ENCODE measurements at places on chromosomes 2 and 18.

DNA sequence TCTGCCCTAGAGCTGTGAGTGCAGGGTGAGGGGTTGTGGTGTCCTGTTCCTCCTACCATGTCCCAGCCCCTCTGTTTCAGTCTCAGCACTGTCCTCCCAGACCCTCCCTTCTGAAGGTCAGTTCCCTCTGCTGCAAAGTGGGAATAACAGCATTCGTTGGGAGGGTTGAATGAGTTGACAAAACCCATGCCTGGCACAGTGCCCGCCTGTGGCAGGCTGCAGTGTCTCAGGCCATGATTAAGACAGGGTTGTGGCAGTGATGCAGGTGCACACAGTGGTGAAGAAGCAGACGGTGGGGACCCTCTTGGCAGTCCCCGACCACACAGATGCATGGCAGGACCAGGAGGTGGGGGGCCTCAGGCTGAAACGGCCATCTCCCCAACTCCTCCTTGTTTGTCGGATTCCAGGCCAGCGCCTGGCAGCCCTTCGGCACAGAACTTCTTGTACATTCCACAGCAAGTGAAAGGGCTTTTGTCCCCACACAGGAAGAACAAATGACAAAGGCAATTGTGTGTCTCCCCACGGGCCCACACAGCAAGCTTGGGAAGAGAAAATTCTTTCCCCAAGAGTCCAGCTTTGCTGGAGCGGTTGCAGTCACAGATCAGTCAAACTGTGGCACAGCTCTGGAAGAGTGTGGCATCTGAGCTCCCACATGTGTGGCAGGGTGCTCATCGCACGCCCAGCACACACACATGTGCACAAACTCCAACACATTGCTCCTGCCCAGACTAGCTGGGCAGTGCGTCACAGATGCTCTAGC, 92.0 kb upstream of the MSH2 start:
- no peak for DNase-seq

DNA sequence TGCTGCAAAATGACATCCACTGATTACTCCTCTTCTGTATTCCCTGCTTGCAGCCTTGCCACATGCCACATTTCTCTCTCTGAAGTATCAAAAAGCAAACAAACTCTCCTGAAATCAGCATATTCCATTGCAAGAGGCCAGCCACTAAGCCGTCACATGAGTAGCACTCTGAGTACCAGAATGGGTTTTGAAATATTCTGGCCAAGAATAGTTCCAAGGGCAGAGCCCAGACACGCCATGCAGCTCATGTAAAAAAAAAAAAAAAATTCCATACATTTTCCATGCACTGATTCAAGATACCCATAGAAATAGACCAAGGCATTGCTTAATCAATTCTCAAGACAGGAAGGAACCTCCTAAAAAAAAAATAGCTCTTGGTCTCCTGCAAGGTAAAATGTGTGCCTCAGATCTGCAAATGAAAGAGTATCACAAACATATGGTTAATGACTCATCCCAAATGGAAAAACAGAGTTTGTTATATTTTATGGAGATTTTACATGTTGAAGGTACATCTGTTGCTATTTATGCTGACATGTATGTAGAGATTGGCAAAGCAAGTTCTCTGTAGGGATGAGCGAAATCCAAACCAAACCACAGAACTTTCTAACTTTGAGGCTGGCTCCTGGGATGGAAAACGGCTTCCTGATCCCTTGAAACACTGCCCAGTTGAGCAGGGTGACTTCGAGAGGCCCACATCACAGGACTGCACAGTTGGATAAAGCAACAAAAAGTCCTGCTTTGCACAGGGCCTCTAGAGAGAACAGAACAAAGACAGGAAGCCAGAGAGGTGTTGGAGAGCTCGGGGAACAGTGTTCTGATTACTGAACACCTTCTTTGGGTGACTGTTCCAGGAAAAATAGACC, 346.2 kb downstream of the ZNF521 start:
- DNase-seq = peak; percentile 32

GRCh38 chr2:10278029-10278762, 24.5 kb upstream of the HPCAL1 start:
- no peak for DNase-seq

GRCh38 chr2:134122610-134123009, 131.3 kb upstream of the MGAT5 start:
- no peak for DNase-seq

DNA sequence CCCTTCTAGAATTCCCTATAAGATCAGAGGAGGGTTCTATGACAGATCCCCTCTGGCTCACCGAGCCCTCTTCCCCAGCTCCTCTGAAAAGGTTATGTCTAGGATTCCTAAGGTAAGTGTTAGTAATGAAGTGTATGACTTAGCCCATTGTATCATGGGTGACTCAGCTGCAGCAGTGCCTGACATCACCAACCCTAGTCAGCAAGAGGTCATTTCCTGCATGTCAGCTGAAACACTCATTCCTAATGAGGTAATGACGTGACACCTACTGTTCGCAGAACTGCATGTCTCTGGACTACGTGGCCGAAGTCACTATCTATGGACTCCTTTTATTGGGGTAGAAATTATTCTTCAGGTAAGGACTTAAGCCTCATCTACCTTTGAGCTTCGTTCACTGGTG, 196.1 kb upstream of the MYT1L start:
- DNase-seq = no peak

DNA sequence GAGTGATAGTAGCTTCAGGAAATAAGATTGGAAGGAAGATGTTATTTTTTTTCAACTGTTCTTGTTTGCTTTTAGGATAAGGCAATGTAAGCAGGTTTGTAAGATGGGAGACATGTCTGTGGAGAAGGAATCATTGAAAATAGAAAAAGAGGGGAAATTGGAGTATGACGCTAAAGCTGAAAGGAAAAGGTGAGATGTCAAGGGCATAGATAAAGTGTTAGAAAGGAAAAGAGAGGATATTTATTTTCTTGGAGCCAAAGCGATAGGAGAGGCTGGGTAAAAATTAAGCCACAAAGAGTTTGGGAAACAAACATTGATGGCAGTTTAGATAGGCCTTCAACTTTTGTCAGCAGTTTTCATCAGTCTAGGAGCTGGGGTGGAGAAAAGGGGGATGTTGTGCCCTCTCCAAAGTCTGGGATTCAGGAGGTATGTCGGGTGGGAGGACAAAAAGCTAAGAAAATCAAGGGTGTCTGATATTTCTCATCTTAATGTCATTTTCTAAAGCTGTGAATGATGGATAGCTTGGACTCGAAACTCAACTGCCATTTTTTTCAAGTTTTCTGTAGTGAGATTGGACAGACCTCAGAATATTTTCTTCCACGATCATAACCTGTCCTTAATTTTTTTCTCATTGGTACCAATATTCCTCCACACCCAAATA, 63.3 kb downstream of the MAPRE2 start:
- DNase-seq = no peak

- DNase-seq = no peak
These were observed 307.5 kb downstream of the TCF4 start for GRCh38 chr18:55280503-55280902.

GRCh38 chr18:49071317-49071716, 120.6 kb upstream of the SMAD7 start:
- DNase-seq = no peak

GRCh38 chr2:199378948-199379650, 78.6 kb downstream of the SATB2 start:
- peak; percentile 23 for DNase-seq

DNA sequence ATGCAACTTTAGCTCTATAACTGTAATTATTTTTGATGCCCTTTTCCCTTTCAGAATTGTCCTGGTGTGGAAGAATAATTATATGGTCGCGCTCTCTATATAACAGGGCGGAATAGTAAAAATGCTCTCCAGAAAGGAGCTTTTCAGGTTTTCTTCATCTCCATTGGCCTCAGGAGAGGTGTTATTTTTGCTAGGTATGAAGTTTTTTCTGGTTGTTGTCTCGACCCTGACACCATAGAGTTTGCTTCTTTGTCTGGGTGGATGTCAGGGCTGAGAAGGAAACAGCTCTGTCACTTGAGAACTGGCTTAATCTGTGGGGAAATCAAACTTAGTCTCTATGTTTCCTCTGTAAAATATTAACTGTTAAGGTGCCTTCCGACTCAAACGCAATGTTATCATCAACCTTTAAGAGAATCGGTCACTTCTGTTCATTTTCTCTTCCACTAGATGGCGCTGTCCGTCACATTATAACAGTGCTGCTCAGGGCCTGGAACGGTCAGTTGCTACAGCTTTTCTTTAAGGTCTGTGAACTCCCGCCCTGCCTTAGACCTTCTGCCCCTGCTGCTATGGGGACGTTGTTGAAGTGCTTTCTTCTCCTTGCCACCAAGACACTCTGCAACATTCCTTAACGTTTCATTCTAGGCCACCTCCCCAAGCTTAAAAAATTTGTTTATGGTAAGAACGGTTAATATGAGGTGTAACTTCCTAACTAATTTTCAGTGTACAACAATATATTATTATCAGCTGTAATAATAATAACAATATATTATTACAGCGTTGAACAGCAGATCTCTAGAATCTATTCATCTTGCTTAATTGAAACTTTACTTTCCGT, 23.8 kb upstream of the SERPINB12 start:
- peak; percentile 90 for DNase-seq

DNA sequence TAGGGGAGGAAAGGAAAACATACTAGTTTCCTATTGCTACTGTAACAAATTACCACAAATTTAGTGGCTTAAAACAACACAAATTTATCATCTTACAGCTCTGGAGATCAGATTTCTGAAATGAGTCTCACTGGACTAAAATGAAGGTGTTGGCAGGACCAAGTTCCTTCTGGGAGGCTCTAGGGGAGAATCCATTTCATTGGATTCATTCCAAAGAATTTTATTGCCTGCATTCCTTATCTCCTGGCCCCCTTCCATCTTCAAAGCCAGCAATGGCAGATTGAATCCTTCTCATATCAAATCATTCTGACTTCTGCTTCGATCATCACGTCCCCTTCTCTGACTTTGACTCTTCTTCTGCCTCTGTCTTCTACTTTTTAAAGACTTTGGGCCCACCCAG, 250.9 kb downstream of the IRS1 start:
- DNase-seq = no peak

DNA sequence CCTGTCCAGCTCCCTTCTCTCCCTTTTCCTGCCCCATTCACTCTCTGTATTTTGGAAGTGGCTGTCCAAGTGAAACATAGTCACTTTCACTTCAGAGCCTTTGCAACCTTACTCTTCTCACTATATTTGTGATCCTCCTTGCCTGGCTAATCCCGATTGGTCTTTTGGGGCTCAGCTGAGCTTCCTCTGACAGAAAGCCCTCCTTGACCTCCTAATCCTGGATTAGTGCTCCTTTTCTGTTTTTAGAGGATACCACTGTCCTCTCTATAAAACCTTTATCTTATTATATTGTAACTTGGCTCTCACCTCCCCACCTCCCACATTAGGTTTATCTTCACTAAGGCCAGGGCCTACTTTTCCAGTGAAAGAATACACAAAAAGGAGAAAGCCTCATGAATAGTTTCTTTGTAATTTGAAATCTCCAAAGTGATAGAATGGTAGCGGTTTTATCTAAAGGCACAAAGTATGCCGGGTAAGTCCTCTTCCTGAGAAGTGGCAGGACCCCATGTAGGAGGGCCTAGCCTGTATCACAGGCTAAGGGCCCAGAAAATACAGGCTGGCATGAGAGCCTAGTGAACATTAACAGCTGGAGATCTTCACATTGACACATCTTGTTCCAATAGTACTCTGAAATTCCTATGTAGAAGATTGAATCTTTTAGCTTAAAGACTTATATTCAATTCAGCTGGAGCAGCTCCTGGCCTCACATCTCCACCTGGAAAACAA, 83.1 kb upstream of the GAREM1 start:
- no peak for DNase-seq

DNA sequence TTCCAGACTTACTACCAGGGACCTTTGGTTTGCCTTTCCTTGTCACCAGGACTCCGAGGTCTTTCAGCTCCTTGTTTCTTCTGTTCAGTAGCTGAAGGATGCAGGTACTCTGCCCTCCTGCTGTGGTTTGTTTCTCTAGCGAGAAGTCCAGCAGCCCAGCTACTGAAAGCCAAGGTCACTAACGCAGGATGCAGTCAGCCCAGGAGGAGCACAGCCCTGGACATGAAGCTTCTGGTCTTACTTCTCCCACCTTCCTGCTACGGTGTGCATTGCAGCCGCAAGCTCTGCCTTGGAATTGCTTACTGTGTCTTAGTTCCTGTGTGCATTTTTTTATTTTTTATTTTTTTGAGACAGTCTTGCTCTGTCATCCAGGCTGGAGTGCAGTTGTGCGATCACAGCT, 62.4 kb downstream of the DGKD start:
- DNase-seq = no peak

DNA sequence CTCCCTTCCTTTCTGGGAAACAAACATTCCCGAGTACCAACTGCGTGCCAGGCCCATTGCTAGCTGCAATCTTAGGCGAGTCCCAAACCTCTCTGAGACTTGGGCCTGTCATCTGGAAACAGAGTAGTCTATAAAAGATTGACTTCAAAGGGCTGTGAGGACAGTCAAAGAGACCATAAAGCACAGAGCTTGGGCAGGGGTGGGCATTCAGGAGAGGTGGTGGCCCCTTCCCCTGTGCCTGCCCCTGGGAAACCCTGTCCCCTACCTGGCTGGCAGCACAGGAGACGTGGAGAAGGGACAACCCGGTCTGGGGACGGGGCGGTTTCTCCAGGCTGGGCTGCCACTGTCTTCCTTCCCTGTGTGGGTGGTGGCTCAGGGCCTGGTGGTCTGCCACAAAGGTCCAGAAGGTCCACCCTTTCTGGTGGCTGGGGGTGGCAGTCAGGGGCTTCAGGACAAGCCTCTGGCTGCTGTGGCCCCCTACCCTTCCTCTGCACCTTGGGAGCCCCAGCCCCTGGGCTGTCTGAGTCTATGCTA, 33.9 kb upstream of the FOSL2 start:
- DNase-seq = no peak

DNA sequence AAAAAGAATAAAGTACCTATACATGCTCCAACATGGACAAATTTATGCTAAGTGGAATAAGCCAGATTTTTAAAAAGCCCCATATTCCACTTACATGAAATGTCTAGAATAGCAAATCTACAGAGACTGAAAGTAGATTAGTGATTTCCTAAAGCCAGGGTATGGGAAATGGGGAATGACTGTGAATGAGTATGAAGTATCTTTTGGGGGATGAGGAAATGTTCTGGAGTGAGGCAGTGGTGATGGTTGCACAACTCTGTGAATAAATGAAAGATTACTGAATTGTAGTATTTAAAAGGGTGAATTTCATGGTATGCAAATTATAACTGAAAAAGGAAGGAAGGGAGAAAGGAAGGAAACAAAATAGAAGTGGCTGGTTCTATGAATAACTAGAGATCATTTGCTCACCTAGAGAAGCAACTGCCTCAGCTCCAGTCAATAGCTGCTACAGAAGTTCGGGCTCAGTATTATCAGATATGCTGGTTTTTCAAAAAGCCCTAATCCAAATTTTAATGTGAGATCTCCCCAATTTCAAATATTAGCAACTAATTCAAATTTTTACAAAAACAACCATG, 39.3 kb downstream of the MAP3K2 start:
- no peak for DNase-seq

DNA sequence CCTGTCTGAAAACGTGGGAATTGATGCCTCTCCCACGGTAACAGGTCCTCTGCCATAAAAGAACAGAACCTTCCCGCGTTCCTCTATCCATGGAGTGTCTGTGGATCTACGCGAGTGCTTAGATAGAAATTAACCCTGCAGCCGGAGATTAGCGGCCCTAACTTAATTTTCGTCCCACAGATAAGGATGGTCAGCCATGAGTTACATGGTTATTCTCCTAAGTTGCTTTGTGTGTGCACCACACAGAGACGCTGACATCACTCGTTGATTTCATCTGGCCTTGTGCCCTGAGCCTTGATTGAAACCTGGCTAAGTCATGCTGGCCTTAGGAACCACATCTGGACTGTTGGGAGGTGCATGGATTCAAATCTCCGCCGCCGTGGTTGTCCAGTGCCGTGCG, 132.1 kb downstream of the GBX2 start:
- DNase-seq = no peak

GRCh38 chr2:45299361-45299760, 290.1 kb upstream of the SIX2 start:
- no peak for DNase-seq

- no peak for DNase-seq
These were observed 112.8 kb upstream of the TMEFF2 start for GRCh38 chr2:192307530-192307929.

All from hepatocyte (in vitro differentiated cells).